Left ventricle myocardium superior (tissue), 1 donor: ENCODE measurements at places on chromosomes 1 and 21. TPM values are rescaled to one million over a fixed set of nuclear protein-coding genes. Genes with fewer than 3 reads are reported as not detected.

GRCh38 chr1:197021716-197022115 lies 44.4 kb downstream of the CFHR5 start:
- no peak for DNase-seq

DNA sequence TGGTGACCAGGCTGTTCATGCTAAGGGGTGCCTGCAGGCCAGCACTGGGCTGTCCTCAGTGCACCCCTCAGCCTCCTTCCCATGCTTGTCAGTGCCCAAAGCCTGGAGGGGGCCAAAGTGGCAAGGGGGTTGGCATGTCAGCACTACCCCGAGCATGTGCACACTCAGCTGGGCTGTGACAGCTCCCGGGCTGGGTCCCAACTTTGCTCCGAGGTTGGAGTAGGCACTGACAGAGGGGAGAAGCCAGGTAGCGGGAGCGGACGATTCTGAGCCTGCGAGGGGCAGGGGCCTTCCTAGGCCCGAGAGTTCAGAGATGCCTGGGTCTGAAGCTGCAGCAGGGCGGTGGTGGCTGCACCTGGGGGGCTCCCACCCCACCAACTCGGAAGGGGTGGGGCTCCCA lies 119.0 kb downstream of the MAST2 start:
- DNase-seq, result peak; percentile 88

- no peak for DNase-seq
Measured at GRCh38 chr1:81327743-81328142, 473.0 kb upstream of the ADGRL2 start.

DNA sequence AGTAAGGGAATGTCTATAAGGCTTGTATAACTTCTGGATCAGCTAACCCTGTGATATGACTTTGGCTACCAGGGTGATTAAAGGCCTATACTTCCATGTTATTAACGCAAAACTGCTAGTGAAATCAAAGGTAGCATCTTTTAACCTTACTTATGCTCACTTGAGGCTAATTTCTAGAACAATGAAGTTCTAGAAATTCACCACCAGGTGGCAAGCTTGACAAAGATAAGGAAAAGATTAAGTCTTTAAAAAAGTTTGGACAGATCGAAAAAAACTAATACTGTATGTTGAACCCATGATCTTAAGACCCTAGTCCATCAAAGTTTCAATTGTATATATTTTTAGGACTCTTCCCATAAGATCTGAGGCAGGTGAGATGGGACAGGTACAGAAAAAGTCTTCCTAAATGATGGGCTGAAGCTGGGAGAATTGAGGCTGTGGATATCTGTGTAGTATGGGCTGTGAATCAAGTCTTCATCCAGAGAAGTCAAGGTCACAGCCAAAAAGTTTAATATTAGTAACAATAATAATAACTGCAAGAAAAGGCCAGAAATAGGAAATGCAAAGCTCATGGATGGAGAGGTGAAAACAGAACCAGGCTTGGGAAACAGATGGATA lies 18.8 kb downstream of the KYAT3 start:
- no peak for DNase-seq

DNA sequence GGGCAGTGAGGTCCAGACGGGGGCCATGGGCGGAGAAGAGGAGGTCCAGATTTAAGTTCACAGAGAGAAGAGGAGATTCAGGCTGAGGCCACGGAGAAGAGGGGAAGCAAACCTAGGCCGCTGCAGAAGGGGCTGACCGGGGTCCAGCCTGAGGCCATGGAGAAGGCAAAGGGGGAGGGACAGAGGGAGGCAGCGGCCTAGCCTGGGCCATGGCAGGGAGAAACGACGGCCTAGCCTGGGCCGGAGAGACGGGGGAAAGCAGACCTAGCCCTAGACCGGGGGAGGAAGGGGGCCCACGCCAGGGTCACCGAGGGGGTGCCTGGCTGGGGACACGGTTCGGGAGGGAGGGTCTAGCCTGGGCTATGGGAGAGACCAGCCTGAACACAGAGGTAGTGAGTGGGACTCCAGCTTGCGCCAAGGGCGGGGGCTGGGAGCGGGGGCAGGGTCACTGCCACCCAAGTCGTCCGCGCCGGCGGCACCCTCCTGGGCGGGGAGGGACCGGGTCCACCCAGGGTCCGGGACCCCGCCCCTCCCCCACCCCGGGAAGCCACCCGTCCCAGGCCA lies 459 bp downstream of the CAPZB start:
- DNase-seq, result peak; percentile 48

DNA sequence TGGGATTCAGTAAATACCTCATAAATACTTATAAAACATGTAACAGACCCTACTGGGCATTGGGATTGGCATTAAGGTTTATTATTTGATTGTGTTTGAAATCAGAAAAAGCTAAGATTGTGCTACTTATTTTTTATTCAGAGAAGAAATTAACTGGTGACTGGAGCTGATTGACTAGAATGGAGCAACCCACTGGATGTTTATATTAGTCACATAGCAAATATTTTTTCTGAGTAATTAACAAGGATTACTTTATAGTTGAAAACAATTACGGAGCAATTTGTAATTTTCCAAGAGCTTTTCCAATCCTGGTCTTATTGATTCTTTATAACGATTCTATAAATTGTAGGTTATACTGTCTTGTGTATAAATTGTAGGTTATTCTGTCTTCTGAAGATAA lies 208.7 kb downstream of the HLX start:
- no peak for DNase-seq

DNA sequence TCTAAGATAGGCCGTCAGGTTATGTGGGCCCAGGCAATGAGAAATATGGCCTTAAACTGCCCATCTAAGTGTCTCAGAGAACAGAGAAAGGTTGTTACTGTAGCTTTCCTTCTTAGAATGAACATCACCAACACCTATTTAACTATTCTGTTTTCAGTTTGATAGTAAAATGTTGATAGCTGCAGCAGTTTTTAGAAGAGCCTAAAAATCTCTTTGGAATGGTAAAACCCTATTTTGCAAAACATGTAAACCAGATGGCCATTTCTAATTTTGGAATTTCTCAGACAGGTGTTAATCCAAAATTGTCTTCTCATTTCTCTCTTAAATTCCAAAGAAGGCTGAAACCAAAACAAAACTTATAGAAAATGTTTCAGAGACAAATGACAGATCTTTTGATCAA lies 57.5 kb downstream of the DIPK1A start:
- no peak for DNase-seq

- no peak for DNase-seq
Measured at GRCh38 chr1:53644496-53644895, 94.5 kb downstream of the GLIS1 start.

DNA sequence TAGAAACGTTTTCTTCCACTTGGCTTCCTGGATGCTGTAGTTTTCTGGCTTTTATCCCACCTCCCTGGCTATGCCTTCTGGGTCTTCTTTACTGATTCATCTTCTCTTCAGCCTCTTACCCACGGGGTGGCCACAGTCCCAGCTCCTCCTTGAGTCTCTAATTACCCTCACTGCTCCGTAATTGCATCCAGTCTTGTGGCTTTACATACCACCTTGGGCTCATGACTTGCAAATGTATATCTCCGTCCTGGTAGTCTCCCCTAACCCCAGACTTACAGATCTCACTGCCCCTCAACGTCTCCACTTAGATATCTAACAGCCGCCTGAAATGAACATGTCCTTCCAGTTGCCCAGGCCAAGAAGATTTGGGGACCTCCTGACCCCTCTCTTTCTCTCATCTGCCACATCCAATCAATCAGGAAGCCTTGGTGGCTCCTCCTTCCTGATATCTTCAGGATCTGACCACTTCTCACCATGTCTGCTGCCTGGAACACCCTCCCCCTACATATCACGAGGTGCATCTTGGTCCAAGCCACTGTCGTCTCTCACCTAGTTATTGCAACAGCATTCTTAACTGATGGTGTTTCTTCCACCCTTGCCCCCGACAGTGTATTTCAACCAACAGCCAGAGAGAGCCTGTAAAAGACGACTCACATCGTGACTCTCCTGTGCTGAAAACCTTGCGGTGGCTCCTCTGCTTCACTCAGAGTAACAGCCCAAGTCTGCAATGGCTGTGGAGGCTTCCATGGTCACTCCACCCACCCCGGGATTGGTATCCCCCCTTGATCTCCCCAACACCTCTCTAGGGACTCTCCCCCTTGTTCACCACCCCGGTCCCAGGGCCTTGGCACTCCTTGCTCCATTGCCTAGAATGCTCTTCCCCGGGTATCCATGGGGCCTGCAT lies 219.0 kb upstream of the POU3F1 start:
- DNase-seq, result no peak

DNA sequence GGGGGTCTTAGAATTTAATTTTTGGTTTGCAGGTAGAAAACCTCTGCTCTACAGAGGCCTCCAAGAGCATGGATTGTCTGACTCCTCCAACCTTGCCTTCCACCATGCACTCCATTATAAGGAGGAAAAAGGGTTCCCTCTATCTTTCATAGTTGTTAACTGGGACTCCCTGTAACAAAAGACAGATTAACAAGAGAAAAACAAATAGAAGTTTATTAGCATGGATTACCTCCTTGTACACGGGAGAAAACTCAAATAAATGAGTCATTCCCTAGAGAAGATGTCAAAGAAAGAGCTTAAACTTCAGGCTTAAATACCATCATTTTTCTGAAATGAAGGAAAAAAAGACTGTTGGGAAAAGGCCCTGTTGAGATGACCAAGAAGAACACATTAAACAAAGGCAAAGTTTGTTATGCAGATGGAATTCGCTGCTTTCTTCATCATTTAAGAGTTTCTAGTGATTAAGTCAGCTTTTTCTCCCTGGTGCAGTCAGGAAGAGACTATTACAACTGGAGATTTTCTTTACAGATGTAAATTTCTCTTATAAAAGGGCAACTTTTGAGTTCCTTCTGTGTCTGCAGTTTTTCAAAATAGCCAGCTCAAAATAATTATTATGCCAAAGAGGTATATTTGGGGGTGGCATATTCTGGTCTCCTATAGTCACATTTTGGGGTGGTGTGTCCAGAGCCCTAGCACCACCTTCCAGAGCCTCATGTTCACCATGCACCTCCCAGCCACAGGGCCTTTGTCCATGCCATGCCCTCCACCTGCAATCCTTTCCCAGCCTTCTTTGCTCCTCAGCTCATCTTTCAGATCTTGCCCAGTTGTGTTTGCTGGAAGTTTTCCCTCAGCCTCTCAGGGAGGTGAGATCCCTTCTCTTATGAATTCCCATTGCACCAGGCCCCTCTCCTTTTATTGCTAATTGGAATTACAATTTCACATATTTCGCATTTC lies 63.1 kb upstream of the KLHDC7A start:
- DNase-seq, result no peak

DNA sequence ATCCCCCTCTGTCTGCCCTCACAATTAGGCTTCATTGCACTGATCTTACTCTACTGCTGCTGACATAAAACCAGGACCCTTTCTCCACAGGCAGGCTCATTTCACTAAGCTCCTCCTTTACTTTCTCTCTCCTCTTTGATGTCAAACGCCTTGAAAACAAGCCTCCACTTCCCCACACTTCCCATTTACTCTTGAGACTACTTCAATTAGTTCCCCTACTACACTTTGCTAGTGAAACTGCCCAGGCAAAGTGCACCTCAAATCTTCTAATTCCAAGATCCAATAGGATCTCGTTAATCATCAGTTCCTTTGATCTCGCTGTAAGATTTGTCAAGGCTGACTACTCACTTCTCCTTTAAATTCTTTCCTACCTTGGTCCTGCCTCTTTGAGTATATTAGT lies 5.9 kb upstream of the CDC20 start:
- no peak for DNase-seq

GRCh38 chr1:234164098-234164709 lies 209.1 kb upstream of the COA6 start:
- no peak for DNase-seq

DNA sequence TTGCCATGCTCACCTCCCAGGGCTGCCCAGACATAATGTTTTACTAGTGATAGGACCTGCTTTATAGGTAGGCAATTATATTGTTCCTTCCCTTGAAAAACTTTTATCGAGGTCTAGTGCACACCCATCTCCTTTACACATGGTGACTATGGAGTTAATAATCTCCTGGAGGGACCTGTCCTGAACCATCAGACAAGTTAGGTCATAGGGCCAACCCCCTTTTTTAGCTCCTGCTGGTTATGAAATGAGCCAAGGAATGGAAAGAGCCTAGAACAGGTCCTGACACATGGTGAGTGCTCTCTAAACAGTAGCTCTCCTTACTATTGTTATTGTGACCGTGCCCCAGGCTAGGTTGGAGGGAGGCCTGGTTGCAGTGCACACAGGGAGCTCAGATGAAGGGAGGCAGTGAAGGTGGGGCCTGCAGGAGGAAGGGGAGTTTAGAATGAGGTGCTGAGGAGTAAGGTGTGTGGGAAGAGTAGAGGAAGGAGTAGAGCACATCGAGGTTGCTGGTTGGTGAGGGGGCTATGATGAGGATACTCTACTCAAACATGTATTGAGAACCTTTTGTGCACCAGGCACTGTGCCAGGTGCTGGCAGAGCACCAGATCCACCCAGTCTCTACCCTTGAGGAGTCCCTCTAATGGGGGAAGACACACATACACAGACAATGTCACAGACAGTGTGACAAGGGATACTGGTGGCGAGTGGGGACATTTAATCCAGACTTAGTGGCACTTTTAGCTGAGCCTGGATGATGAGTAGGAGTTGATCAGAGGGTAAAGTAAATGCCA lies 14.1 kb upstream of the LMNA start:
- DNase-seq, result no peak

- DNase-seq, result no peak
Measured at GRCh38 chr1:201795066-201795465, 33.9 kb upstream of the IPO9 start.

GRCh38 chr1:179955287-179955680 lies 674 bp downstream of the CEP350 start:
- no peak for DNase-seq

GRCh38 chr1:226674892-226675714 lies 64.0 kb downstream of the ITPKB start:
- peak; percentile 63 for DNase-seq

- peak; percentile 42 for DNase-seq
Measured at GRCh38 chr1:184152434-184152898, 100.9 kb downstream of the TSEN15 start.

DNA sequence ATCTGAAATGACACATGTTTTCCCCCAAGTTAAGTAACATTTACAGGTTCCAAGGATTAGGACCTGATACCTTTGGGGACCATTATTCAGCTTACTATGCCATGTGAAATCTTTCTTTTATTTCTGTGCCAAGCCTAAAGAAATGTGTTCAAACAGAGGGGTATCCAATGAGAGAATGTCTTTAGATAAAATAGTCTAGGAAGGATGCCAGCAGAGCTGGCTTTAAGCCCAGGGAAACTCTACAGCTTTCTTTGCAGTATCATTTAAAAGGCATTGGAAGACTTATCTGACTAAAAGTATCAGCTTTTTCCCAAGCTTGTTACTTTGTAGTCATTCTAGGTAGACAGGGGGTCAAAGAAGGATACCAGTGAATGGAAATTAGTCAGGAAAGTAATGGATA lies 860.4 kb downstream of the PLA2G4A start:
- DNase-seq, result no peak

DNA sequence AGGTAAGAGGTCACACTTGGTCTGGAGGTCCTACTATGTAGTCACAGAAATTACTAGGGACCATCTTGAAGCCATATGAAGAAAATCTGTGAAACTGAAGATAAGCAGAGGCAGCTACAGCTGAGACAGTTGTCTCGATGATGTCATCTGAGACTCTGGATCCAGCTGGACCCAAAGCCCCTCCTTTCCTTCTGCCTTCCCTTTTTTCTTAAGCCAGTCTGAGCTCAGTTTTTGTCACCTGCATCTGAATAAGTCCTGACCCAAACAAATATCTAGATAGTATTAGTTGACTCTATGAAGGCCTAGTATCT lies 143.3 kb downstream of the ETS2 start:
- DNase-seq, result no peak

Gene CD48
- total RNA-seq, result 2.4 TPM

Gene NR1I3
- not detected for total RNA-seq

Gene RNF186
- total RNA-seq, result not detected

Gene AMY2A
- not detected for total RNA-seq

Gene CYP4A11
- not detected for total RNA-seq

Gene SMIM1
- total RNA-seq, result 15.3 TPM

Gene MMP23B
- 47.9 TPM for total RNA-seq

Gene HLX
- total RNA-seq, result 4.0 TPM

Gene PGLYRP4
- total RNA-seq, result not detected

Gene RPTN
- not detected for total RNA-seq
